Activated T-cell treated with anti-CD3 and anti-CD28 coated beads, Interleukin-2, amount 50 U/mL, for 1 hour (primary cell): ENCODE measurements at places on chromosomes 12 and 14.

- no peak for DNase-seq
These were observed 358.6 kb downstream of the EGLN3 start for GRCh38 chr14:33592297-33592696.

DNA sequence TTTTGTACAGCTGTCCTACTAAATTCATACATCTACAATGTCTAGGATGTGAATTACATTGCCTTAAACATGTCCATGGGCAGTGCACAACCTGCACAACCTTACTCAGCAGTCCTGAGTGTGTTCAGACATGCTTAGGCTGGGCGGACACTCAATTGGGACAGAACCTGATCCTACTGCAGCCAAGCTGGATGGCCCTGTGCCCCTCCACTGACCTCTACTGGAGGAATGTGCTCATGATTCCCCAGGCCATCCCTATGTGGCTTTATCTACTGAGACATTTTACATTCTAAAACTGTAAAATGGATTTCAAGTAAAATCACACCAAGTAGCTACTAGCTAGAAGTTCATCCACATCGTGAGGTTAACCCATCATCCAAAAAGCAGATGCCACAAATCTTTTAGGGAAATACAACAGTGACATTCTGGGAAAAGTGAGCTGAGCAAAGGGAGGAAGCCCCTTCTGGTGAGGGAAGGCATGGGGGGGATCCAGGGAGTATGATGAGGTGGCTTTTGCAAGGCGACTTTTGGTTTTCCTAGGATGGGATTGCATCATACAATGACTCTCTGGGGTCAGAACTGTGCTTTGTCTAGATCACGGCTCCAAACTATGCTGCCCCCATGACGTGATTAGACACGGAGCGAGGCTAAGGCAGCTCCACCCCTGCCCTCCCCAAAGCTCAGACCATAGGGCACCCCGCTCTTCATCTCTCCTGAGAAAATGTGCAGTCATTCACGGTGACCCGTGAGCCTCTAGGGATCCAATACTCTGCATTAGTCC is 911.7 kb upstream of the TMEM132C start:
- DNase-seq = no peak

GRCh38 chr14:95725685-95726336 is 11.9 kb upstream of the TCL1A start:
- DNase-seq = no peak

GRCh38 chr14:53942970-53943750 is 13.5 kb downstream of the BMP4 start:
- no peak for DNase-seq
